AG09319 (cell line): ENCODE measurements at places on chromosomes 16 and 17.

- DNase-seq, result no peak
These were observed 19.7 kb downstream of the SEZ6 start for GRCh38 chr17:28985950-28986713.

GRCh38 chr17:27488231-27488630, 32.0 kb downstream of the KSR1 start:
- no peak for DNase-seq

GRCh38 chr17:2435181-2435741, 34.4 kb upstream of the MNT start:
- DNase-seq, result no peak

DNA sequence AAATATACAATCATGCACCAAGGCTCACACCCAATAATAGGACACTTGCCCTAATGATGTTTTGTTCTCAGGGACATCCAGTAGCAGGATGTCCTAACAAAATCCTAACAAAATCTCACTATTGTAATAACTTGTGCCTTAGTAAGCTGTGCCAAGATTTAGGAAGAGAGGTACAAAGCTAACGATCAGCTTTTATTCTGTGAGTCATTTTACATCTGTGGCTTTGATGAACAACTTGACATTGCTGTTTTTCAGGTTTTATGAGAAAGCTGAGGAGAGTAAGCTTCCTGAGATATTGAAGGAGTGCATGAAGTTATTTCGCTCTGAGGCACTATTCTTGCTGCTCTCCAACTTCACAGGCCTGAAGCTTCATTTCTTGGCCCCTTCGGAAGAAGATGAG, 18.9 kb downstream of the OGFOD1 start:
- no peak for DNase-seq

GRCh38 chr17:36593656-36594316, 2.1 kb downstream of the DHRS11 start:
- no peak for DNase-seq

DNA sequence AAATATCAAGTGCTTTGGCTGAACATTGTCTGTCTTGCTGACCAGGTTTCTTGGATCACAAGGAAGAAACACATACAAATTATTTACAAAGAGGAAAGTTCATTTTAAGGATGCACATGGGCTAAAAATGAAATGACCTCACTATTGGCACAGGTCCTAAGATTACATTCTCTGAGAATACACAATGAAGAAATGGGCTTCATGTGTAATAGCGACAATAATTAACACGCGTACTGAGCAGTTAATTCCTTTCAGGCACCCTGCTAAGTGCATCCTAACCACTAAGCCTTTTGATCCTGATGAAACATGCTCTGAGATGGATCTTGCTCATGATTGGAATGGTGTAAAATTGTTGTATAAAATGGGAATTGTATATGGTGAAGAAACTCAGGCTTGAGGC, 429.0 kb downstream of the HS3ST4 start:
- no peak for DNase-seq

DNA sequence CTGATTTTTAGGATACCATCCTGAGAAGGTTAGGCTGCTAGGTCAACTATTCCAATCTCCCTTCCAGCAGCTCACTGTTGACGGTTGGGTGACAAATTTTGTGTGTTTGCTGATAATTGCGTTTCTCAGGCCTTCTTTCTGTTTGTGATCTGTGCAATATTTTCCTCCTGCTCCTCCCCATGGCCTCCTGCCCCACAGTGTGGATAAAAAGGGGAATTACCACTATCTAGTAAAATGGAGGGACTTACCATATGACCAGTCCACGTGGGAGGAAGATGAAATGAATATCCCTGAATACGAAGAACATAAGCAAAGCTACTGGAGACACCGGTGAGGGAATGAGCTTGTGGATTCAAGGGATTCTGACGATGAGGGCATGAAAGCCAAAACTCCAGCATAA, 9.2 kb downstream of the CHD3 start:
- no peak for DNase-seq

DNA sequence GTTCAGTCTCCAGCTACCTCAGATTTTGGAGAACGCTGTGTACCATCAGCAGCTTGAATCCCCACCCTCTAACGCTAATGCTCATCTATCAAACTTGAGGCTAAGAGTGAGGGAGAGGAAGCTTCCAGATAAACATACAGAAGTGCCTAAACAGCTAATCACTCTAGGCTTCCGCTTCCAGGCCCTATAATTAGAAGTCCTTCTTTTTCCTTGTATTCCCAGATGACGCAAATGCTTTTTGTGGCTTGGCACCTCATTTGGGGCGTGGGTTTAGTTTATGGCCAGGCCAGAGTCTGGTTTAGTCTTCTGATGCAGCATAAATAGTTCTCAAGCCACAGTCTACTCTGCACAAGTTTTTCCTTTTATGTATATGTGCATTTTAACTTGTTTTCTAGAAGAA, 263.4 kb downstream of the BCAS3 start:
- DNase-seq, result peak; percentile 72

DNA sequence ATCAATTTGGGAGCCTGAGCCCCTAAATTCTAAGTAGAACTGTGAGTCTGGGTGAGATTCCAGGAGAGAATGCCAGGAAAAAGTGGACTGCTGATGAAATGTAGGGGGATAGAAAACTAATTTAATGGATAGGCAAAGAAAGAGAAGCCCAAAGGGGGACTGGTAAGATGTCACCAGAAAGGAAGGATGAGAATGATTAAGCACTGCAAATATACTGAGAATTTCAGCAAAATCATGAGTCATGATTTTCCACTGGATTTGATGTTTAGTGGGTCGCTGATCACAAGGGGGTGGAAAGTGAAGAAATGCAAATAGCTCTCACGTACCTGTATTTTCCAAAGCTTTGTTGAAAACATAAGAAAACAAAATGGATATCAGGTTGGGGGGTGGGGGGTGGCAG, 201.8 kb downstream of the SLC39A11 start:
- DNase-seq, result peak; percentile 3

DNA sequence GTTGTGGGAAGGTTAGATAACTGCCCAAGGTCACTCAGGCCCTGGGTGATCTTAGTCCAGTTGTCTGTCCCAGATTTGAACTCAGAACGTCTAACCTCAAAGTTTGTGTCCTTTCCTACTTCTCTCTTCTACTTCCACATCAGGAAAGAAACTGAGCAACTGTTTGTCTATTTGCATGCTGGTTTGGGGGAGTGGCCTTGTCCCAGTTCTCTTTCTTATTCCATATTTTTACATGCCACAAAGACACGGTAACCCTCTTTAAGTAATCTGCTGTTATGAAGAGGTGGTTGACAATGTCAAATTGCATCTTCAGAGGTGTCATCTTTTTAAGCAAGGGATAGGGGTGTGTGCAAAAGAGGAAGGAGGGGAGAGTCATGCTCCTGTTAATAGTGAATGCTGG, 432.5 kb downstream of the HS3ST3B1 start:
- DNase-seq, result no peak

- DNase-seq, result peak; percentile 87
These were observed 10.5 kb upstream of the TIMP2 start for GRCh38 chr17:78935419-78936323.

GRCh38 chr17:14622615-14623101, 321.8 kb downstream of the HS3ST3B1 start:
- no peak for DNase-seq

DNA sequence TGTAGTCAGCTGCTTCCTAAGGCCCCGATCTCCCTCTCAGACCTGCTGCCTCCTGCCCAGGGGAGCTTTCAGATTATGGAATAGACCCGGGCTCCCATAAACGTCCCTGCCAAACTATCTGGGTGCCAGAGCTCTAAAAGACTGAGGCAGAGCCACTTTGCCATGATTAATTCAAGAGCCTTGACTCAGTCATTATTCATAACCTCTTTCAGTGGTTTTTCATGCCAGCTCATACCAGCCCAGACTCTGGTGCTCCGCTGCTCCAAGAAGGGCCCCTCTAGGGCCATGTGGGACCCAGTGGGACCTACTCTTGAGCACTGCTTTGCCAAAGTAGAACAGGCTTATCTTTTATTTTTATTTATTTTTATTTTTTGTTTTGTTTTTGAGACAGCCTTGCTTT, 23.9 kb downstream of the DNAI2 start:
- no peak for DNase-seq

GRCh38 chr16:49414671-49415070, 41.1 kb downstream of the C16orf78 start:
- DNase-seq, result no peak

DNA sequence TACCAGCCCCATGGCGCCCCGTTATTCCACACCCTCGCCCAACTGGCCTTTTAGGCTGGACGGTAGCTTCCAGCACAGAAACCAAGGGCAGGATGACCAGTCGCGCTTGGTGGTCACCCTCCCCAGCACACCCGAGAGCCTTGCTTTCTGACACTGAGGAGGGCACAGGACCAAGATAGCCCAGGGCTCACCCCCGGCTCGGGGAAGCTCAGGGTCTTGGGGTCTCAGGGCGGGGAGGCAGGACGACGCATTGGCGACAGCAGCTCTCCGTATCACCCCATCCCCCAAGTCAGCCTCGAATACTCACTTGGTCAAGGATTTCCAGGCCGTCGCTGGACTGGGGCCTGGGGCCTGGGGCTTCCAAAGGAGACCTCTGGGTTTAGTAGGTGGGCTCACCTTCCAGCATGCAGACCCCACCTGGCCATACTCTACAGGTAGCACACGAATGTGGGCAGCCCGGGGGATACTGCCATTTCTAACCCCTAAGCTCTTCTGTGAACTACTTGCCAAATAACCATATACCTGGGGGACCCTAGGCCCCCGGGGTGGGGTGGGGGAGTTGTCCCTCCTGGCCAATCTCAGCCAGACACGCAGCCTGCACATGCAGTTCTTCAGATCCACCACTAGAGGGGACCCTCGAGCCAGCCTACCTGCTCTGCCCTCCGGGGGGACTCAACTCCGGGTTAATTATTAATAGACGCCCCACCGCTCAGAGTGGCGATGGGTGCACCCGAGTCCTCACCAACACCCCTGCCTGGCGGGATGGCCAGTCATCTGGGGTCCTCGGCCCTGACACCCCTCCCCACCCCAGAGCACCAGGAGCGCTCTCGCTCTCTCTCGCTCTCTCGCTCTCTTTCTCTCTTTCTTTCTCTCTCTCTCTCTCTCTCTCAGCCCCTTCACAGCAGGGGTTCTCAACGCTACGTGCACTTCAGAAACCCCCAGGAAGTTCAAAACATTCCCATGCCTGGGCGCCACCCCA, 30.0 kb downstream of the TBC1D16 start:
- DNase-seq, result no peak

DNA sequence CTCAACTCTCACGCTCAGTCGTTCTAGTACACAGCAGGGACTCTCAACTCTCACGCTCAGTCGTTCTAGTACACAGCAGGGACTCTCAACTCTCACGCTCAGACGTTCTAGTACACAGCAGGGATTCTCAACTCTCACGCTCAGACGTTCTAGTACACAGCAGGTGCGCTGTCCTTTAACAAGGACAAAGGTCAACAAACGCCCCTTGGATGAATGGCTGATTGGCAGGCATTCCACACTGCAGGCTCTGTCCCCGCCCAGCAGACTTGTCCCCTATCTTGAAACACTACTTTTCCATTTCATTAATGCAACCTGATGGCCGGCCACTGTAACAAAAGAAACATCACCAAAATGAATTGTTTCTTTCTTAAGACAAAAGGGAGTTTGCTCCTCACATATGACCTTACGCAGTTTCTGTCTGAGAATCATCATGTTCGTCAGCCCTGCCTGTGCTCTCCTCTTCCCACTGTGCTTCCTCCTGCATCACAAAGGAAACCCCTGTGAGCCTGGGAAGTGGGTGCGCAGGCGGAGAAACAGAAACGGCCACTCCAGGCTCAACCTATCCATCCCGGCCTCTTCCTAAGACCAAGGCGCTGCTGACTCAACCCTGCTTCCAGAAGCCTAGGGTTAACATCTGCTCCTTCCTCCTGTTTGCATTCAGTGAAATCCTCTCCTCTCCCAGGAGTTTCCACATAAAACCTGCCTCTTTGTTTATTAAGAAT, 59.8 kb downstream of the ANKRD11 start:
- no peak for DNase-seq

DNA sequence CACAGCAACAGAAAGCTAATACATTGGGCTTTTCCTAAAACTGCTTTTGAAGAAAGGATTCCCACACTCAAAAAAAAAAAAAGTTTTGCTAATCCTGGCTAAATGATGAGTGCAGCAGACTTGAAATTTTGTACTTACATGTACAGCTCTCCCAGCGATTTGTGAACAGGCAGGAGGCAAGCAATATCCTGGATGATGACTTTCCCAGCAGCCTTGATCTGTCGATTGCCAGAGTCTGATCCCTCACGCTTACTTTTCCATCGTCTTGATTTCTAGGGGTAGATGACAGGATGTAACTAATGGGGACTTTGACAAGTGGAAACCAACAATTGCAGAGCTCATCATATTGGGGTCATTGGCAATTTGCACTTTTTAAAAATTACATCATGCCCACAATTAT, 91.4 kb downstream of the WDR59 start:
- no peak for DNase-seq

DNA sequence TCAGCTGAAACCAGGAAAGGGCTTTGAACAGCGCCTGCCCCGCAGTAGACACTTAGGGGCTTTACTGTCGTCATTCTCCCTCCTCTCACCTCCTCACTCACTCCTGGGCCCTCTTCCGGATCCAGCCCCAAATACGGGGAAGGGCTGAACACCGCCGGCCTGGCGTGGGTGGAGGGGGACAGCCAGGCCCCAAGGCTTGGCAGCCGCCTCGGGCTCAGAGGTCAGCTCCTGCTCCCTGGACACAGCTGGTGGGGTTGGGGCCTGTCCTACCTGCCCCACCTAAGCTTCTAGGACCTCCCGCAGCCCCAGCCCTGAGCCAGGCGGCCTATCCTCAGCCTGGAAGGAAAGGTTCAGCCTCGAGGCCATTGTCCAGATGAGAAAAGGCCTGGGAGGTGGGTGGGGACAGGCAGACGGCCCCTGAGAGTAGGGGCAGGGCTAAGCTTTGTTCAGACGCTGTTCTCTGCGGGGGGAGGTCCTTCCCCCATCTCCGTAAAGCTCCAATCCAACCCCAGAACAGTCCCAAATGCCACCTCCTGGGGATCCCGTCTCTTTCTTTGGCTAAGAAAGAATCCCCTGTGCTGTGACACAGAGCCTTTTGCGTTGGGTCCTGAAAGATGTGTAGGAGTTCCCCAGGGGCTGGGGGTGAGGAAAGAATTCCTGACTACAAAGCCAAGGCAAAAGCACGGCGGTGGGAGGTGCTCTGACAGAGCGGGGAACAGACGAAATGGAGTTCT, 881 bp upstream of the LLGL1 start:
- DNase-seq, result no peak

GRCh38 chr17:48122665-48123045, 15.1 kb downstream of the SNX11 start:
- no peak for DNase-seq

- no peak for DNase-seq
These were observed 23.2 kb downstream of the ZNF213 start for GRCh38 chr16:3158026-3158509.

DNA sequence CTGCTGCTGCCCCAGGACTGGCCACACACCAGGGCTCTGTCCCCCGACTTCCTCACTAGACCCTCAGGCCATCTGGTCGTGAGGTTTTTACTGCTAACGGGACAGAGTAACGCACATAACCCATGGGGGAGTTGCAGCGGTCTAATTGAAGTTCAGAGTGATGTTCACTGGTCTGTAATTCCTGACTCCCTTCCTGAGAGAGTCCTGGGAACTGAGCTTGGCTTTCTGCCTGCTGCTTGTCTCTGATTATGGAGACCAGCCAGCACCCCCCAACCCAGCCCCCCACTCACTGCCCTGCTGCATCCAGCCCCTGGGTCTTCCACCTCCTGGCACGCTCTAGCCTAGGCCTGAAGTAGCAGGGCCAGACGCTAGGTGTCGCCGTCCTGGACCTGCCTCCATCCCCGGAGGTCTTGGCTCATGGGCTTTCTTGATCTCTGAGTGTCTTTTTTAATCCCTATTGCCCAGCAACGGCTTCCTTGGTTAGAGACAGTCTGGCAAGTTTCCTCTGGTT, 192.9 kb downstream of the CCDC182 start:
- no peak for DNase-seq

GRCh38 chr16:89077076-89077475, 16.6 kb upstream of the ACSF3 start:
- DNase-seq, result no peak
